Karpas-422 (cell line): ENCODE measurements at places on chromosomes 5 and 9.

GRCh38 chr9:14151451-14151850 lies 162.5 kb downstream of the NFIB start:
- H3K36me3 ChIP-seq = no peaks in the 10 kb centered on the region
- H3K27me3 ChIP-seq = no peaks in the 10 kb centered on the region; the same call in 1 of the 2 replicates
- H3K4me3 ChIP-seq = no peak overlapping the region
- no peak for DNase-seq
- no peaks in the 10 kb centered on the region for H3K4me1 ChIP-seq

DNA sequence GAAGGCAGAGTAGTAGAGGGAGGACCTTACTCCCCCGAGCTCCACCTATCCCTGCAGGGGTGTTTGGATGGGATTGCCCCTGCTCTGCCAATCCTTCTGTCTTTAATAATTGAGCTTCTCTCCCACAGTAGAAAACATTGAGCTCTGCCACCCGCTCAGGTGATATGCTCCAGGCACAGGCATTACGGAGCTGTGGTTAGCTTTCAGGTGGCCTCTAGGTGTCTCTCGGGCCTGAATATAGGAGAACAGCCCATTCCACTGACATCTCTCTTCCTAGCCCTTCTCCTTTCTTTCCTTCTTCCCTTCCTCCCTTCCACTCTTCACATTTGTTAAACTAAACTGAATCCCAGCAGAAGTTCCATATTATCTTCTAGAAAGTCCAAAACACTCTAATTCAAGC lies 203.4 kb downstream of the SYK start:
- H3K4me1 ChIP-seq = no peaks in the 10 kb centered on the region
- no peaks in the 10 kb centered on the region for H3K27me3 ChIP-seq
- H3K36me3 ChIP-seq = no peaks in the 10 kb centered on the region
- no peak overlapping the region for H3K4me3 ChIP-seq

DNA sequence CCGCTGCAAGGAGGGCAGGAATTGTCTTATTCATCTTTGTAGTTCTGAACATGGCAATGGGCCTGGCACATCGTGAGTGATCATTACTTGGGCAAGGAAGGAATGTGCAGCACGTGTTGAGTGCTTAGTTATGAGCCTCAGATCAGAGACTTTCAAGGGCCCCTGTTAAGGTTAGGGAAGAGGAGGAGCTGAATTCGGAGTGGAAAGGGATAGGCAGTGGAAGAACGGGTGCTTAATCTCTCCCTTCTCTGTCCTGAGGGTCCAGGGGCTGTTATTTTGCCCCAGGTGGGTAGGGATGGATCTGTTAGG lies 59.5 kb upstream of the RARS1 start:
- H3K4me1 ChIP-seq = no peaks in the 10 kb centered on the region
- H3K27ac ChIP-seq = no peak overlapping the region
- H3K4me3 ChIP-seq = no peak overlapping the region
- H3K27me3 ChIP-seq = no peaks in the 10 kb centered on the region
- H3K36me3 ChIP-seq = no peaks in the 10 kb centered on the region
- no peak for DNase-seq

DNA sequence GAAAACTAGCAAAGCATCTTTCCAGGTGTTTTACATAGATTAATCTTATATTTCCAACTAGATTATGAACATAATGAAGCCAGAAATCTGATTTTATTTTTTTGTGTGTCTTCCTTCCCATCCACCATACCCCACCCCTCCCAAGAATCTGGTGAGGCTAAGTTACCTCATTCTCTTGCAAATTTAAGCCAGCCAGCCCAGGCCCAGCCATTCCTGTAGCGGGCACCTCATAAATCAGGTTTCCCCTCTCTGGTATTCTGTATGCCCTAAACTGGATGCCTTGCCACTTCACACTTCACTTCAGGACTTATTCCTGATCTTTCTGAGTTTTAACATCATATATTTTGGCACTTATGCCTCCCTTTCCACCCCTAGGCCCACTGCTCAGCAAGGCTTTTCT lies 21.8 kb downstream of the C9 start:
- no peaks in the 10 kb centered on the region for H3K36me3 ChIP-seq
- H3K4me3 ChIP-seq = no peak overlapping the region
- H3K27ac ChIP-seq = no peak overlapping the region
- H3K4me1 ChIP-seq = no peaks in the 10 kb centered on the region
- no peak for DNase-seq
